ENCODE measurements at places on chromosomes 12 and 14.

GRCh38 chr14:70827347-70827746 lies 18.0 kb upstream of the MAP3K9 start:
- no peak for DNase-seq

DNA sequence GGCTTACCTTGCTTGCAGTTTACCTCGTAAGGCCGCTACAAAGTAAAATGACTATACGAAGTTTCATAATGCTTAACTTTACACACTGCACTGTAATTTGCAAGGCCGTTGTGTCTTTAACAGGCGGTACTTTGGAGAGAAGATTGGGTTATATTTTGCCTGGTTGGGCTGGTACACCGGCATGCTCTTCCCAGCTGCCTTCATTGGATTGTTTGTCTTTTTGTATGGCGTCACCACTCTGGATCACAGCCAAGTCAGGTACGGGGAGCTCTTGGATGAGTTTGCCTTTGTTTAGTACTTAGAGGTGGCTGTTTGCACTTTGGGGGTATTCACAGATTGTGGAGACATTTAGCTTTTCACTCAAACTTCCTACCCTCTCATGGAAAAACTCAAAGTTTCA lies 167.8 kb downstream of the SLC5A8 start:
- DNase-seq: no peak

DNA sequence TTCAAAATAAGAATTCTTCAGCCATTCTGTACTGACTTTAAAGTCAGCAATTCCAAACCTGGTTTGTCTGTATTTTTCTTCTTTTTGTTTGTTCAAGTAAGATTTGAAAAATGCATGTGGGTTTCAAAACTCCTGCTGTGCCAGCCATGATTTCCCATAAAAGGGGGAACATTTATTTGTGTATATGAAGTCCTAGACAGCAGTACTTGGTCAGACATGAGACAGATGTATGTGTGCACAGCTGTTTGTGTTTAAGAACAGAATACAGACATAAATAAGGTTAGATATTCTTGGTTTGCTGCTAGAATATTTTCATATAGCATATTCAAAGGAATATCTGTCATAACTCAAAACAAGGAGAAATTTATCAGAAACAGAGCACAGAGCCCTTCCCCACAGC lies 236.0 kb downstream of the ADAMTS20 start:
- DNase-seq: no peak

DNA sequence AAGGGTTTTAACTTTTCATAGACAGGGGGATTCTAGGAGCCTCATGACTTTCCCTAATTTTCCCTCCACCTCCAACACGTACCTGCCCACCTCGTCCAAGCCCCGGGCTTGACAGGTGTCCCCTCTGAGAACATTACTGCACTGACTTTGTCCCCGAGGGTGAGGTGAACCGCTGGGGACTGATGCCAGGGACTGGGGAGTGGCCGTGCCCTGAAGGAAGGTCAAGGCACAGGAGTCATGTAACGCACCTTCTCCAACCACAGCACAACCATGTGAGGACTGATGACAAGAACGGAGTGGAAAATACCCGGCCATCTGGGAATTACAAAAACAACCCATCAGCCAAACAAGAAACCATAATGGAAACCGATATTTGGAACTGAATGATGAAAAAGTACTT lies 214.7 kb upstream of the C14orf180 start:
- no peak for DNase-seq
